ENCODE measurements at places on chromosomes 7 and 10.

DNA sequence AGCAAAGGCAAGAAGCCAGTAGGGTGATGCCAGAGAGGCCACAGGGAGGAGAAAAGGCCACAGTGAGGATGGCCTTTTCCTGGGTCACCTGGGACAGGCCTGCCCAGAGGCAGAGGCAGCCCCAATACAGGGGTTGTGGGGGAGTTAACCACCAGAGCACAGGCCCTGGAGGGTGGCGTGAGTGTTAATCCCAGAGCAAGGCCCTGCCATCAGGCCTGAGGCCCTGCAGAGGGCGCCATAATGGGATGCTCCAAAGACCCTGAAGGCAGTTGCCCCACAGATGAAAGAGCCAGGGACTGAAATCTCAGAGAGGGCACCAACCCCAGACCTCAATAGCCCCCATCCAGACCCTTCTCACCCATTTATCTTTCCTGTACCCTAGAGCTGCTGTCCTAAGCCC is 23.9 kb downstream of the SLC13A4 start:
- no peak for DNase-seq

DNA sequence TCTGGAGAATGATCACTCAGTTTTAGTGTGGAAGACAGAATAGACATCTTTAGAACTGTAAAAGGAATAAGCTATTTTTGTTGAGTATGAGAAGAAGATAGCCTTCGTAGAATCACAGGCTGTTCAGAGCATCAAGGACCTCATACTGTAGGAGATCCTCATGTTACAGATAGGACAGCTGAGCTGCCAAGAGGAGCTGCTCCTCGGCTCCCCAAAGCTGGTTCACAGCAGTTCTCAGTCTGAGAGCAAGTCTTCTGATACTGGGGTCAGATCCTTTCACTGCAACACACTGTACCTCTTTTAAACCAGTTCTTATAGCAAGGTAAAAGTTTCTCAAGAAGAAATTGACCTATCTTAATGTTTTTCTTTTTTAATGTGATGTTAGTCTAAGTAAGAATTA is 17.1 kb downstream of the CCNY start:
- no peak for DNase-seq

DNA sequence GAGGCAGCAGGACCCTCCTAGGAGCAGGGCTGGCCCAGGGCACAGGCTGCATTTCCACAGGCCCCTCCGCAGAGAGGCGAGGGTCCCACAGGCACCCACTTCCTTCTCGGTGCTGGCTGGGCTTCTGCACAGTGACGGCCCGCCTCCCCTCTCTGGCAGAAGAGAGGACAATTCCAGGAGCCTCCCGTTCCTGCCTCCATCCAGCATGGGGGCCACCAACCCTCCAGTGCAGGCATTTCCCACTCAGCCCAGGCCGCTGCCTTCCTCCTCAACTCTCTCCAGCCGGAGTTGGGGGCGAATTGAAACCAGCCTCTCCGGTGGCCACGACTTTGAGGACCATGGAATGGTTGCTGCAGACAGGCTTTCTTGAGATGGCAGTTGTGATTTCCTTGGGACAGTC is 125.0 kb upstream of the PPP2R2D start:
- no peak for DNase-seq

DNA sequence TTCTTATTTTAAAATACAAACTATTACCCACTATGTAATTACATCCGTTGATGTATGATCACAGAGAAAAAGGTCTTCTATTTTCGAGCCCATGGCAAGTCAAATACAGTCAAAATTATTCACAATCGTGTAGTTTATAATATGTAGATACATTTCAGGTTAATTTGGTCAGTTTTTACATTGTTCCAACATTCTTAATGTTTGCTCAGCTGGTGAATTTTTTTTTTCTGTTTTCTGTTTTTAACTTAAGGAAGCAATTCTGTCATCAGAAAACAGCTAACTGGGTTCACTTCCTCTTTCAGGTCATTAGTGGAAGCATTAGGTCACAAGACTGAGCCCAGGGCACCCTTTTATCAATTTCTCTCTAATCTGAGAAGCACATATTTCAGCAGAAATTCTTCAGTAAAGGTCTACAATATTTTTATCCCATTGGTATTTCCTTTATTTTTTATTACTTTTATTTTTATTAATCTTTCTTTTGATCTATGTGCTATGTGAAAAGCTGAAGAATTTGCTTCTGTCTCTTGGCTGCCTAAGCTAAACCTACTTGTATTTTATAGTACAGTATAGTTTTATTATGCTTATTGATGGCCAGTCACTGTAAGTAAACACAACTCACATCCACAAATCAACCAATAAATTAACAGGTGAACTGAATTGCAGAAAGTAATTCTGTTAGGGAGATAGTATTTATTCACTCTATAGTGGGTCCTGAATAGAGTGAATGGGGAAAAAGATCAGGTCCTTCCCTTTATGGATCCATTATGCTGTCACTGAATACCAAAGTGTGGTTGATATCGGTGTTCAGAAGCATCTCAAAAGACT is 84.6 kb downstream of the ICA1 start:
- DNase-seq = no peak

DNA sequence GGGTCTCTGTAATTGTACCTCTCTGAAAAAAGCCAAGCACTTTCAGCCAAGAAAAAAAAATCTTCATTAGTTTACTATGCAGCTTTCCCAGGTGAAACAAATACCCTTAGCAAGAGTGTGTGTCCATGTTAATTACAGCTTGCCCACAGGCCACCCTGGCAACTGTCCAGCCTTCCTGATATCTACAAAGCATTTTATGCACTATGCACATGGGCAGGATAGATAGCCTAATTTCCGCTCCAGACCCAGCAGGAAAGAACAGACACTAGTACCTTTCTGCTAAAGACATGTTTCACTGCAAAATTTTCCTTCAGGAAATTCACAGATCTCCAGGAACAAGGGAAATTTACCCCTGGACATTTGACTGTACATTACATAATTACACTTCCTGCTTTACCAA is 24.4 kb downstream of the CACNA2D1 start:
- no peak for DNase-seq

GRCh38 chr10:60846173-60846572 is 67.9 kb downstream of the CDK1 start:
- no peak for DNase-seq

DNA sequence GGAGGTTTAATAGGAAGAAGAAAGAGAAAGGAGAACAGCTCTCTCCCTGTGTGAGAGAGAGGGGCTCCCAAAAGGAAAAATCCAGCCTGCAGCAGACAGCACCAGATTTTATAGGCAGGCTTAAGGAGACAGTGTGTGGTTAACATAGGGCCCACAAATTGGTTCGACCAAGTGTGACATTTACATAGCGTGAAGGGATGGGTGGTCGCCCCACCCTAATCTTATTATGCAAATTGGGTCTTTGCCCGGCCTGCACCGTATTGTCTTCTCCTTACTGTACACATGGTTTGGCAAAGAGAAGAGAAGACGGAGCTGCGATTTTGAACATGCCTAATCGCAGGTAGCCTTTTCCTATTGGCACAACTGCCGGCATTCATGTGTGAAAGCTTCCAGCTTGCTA is 756.3 kb downstream of the NXPH1 start:
- no peak for DNase-seq

DNA sequence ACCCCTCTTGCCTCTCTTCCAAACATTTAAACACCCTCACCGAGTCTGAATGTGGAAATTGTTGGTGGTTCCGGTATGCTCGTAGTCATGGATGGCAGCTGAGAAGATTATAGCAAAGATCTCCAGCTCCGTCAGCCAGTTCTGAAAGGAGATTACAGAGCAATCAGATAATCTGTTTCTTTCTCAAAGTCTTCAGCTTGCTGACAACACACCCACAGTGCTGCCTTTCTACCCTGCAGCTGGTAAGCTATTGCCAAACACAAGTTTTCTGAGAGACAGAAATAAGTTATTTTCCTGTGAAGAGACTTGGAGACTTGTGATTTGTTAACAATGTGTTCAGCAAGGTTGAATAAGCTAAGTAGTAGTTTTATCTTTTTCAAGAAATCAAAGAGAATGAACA is 163.6 kb downstream of the PPP1R17 start:
- DNase-seq = no peak

DNA sequence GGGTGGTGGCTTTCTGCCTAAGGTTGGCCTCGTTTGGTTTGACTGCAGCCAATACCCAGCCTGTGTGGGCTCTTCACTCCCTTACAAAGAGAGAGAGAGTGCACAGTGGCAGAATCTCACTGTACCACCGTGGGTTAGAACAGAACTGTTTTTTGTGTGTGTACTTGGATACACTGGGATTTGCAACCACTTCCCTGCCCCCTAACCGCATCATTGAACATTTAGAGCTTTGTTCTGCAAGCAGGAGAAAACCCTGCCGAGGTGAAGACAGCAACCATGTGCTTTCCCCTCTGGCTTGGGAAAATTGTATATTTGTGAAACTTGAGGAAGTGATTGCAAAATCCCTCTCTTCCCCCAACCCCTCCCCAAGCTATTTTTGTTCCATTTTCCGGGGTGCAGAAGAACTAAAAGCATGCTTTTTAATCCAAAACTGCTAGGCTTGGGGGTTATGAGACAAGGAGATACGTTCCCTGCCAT is 201.2 kb downstream of the TCF7L2 start:
- no peak for DNase-seq

DNA sequence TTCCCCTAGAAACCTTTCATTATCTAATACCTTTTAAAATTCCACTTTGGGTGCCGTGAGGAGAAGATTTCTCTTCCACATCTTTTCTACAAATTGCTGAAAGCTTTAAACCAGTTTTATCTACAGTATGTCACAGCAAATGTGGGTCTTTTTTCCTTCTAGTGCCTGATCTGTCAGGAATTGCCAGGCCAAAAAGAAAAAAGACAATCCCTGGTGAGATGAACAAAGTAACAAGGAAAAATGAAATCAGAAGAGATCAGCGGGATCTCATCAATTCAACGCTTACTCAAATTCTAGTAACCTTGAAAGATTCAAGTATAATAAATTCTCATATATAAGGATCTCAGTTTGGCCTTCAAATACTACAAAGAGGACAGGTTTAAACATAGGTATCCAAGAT is 449.5 kb downstream of the CALN1 start:
- no peak for DNase-seq

GRCh38 chr7:139259142-139259541 is 28.1 kb downstream of the UBN2 start:
- no peak for DNase-seq

- no peak for DNase-seq
Observed at GRCh38 chr7:106947244-106947728, 82.2 kb downstream of the PIK3CG start.

DNA sequence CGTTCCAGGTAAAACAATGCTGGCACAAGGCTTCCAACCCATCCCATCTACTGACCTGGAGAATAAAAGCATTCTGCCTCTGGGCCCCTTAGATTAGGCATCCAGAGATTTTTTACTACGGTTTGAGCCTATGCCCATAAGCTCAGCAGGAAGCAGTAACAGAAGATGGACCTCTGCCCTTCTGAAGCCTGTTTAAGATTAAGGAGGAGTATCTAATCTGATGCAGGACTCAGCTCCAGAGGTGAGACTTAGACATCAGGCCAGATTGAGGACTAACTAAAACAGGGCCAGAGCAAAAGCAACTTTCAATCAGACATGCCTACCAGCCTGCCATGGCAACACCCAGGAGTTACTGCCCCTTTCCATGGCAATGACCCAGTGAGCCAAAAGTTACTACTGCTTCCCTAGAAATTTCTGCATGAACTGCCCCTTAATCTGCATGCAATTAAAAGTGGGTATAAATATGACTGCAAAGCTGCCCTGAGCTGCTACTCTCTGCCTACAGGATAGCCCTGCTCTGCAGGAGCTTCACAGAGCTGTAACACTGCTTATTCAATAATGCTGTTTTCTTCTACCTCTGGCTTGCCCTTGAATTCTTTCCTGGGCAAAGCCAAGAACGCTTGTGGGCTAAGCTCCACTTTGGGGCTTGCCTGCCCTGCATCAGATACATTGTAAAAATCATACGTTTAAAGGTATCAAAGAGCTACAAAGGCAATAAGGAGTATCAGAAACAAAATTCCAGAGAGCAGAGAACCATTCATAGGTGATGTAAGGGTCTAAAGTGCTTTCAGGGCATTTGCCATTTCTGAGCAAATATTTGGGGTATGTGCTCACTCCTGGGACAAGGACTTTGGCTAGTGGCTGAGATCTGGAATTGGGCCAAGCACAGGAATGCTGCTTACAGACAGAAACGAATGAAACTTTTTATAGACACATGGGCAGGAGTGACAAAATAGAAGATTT is 25.0 kb upstream of the CNNM1 start:
- DNase-seq = no peak

DNA sequence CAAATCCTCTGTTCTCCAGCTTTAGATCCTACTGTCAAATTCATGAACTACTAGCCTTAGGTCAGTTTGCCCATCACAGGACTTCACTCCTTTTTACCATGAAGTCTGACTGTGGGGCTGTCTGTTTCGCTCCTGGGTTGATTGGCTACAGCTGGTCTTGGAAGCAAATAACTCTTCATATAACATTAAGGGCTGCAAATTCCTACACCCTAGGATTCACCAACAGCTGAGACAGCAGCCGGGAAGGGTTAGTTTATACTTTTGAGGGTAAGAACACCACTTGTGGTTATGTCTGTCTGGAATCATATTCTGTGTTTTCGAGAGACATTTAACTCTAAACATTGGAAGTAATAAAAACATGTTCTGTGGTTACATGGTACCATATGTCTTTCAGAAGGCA is 55.9 kb upstream of the KIAA1217 start:
- no peak for DNase-seq

- no peak for DNase-seq
Observed at GRCh38 chr10:118596426-118597124, 1.1 kb upstream of the PRLHR start.

GRCh38 chr10:68121852-68122251 is 12.6 kb downstream of the MYPN start:
- no peak for DNase-seq

- DNase-seq = no peak
Observed at GRCh38 chr7:768881-769504, 41.9 kb upstream of the PRKAR1B start.

DNA sequence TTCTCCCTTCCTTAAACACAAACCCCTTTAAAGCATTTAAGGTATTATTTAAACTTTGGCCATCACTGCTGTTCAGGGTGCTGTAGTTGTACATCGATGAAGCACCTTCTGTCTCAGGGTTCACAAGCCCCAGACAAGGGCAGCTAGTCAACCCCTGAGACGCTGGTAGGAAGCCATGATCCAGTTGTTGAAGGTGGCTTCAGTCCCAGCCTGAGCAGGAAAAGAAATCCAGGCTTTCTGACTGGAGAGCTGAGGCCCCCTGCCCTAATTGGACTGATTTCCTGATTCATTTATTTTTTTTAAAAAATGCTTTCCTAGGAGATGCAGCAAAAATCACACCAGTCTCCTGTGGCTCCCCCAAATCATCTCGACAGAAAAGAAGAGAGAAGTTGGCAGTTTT is 15.8 kb downstream of the CPA1 start:
- no peak for DNase-seq

- DNase-seq = no peak
Observed at GRCh38 chr10:45463244-45464116, 89.5 kb downstream of the ALOX5 start.

DNA sequence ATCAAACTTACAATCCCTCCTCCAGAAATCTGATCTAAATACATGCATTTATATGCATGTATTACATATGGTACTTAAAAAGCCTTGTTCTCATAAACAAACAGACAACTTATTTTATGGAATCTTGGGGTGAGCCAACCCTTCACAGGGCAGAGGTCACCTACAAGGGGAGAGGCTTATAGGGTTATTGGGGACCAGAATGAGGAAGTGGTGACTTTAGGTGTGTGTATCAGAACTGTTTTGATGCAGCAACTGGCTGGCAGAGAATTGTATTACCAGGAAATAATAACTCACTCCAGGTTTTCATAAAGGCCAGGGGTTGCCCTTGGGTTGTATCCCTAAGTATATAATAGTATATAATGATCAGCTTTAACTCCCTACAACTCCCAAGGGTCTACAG is 91.1 kb downstream of the SVIL start:
- no peak for DNase-seq
